ENCODE measurements at places on chromosomes 3 and 15.

DNA sequence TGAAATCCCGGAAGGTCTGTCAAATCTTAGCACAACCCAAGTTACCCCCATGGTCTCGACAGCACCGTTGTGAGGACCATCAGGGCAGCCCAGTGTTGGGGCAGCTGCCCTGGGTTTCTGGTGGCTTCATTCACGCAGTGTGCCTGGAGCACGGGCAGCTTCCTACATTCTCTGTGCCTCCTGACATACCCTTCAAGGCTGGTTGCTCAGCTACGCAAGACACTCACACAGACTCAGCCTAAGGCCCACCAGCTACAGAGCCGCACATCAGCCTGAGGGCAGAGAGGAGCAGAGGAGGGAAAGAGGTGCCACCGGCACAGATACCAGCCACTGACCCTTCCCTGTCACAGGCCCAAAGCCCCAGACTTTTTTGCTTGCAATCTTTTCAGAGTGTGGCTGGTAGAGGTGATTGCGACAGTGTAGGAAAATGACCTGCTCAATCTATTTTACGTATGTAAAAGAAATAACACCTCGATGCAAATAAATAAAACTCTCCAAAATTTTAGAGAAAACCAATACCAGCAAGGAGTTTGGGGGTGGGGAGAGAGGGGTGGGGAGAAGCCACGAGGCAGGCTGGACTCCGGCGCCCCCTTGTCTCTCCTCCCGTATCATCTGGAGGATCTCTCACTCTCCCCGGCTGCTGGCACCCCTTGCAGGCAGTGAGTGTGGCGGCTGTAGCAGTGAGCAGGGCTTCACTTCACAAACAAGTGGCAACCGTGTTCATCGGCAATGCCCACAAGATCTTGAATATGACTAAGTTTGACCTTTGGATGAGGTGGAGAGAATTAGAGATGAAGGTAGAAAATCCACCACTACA lies 12.7 kb downstream of the CSPG5 start:
- DNase-seq: no peak

- no peak for DNase-seq
Measured at GRCh38 chr3:70179111-70179510, 133.3 kb downstream of the MDFIC2 start.

DNA sequence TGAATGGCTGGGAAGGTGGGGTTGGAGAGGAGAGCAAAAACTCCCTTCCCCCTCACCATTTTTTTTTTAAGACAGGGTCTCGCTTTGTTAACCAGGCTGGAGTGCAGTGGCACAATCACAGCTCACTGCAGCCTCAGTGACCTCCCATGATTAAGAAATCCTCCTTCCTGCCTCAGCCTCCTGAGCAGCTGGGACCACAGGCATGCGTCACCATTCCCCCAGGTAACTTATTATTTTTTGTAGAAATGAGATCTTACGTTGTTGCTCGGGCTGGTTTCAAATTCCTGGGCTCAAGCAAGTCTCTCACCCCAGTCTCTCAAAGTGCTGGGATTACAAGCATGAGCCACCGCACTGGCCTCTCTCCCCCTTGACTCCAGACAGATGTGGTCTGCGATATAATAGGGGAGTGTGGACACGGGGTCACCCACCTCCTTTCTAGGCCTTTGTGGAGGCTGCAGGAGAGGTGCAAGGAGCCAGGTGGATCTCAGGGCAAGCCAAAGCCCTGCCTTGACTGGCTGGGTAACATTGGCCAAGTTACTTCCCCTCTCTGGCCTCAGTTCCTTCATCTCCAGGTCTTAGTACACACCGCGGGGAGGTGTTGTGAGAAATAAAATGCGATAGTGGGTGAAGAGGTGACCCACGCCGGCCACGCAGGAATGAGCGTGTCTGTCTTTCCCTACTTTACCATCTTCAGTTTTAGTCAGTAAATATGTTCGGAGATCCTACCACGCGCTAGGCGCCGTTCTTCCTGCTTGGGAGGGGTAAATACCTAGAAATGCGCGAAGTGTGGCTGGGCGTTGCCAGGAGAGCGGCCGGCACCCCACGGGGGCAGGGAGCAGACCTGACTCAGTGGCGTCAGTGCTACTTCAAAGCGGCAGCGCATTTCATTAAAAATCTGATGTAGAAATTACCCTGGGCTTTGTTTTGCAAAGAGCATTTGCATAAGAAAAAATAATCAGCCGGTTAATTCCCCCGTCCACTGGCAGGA lies 20.2 kb upstream of the CORO2B start:
- no peak for DNase-seq

GRCh38 chr3:190498293-190498692 lies 15.6 kb upstream of the IL1RAP start:
- no peak for DNase-seq

- no peak for DNase-seq
Measured at GRCh38 chr15:87672309-87673288, 583.9 kb downstream of the NTRK3 start.

- no peak for DNase-seq
Measured at GRCh38 chr3:158731938-158732855, at the start of gene RARRES1. Gene RARRES1, minus strand, starts transcription at chr3:158732457. Its CDS starts 42 bp downstream, at chr3:158732415.

- no peak for DNase-seq
Measured at GRCh38 chr3:66490214-66490613, 10.6 kb downstream of the LRIG1 start.

DNA sequence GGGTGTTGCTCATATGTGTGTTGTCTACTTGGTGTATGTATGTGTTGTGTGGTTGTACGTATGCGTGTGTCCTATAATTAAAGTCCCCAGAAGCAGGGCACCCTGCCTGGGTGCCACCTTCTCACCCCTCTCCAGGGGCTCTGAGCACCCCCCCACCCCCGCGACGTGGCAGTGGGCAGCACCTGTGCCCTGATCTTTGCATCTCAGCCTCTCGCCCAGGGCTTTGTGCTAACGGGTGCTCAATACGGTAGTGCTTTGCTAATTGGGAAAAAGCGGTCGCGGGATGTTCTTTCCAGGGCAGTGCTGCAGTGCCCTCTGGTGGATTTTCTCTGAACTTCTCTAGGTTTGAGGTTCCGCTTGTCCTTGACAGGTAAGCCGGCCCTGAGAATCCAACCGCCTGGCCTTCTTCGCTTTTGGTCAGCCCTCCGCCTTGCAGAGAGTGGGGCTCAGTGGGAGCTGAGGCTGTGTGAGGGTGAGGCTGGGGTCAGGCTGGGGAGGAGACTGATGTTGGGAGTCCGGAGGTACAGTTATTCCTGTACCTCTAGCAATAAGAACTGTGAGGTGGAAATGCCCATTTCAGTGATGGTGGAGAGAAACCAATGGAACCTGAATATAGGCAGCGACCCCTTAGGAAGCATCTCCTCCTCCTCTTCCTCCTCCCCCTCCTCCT lies 17.6 kb upstream of the EPHB3 start:
- peak; percentile 53 for DNase-seq

- no peak for DNase-seq
Measured at GRCh38 chr3:13292375-13292774, 127.7 kb downstream of the NUP210 start.

DNA sequence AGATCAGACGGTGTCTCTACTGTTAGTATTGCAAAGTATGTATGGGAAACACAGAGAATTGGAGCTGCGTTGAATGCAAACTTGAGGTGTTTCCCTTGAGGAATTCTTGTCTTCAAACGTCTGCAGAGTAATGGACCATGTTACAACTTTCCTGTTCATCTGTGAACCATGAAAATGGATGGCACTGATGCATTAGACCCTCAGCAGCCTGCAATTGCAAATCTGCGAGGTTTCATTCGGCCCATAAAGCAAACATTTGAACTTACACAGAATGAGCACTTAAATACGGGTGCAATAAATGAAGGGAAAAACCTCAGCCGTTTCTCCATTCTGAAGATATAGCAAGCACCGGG lies 49.7 kb downstream of the LRRN1 start:
- DNase-seq: no peak

DNA sequence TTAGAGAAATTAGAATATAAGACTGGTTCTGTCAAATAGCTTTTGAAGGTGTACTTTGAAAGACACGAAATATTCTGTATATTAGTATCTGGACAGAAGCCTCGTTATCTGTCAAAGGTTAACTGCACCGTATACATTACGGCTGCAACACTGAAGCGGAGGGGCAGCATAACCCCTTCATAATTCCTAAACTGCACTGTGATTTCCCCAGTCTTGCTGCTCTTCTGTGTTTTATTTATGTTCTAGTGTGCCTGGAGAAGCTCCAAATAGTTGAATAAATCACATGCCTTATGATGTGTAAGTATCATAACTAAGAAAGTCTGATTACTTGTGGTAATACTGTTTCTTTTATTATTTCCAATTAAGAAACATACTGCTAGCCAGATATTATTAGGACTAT lies 285.7 kb upstream of the ROBO2 start:
- DNase-seq: no peak

GRCh38 chr3:9915254-9916141 lies 1.4 kb upstream of the IL17RC start:
- DNase-seq: no peak

DNA sequence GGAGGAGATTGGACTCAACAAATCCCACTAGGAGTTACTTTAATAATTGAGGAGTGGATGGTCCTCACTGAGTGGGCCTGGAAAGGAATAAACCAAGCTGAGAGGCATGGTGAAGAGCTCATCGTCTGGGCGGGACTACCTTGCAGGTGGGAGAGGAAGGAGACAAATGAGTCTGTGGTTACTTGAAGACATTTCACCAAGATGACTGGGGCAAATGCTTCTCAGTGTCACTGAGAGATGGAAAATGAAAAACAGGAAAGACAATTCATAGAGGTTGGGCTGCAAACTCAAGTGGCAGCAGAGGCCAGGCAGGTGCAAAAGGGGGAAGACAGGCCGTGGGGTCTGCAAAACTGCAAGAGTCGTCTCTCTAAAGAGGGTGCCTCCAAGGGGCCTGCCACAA lies 1.5 kb upstream of the ARHGAP31 start:
- no peak for DNase-seq

DNA sequence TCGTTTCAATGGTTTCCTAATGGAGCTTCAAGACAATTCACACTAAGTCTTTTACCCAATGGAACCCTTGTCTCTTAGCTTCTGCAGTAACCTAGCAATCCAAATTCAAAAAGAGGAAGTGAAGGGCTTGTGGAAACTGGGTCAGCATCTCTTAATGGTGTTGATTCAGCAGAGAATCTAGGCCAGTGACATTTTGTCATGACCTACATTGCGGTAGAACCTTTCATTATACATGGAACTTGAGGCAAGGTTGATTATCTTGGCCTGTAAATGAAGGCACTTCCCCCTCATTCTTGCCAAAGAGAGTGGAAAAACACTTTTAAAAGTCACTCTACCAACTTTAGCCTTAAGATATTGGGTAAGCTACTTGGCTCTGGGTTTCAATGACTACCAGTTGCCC lies 42.8 kb downstream of the C2CD4B start:
- no peak for DNase-seq

- DNase-seq: no peak
Measured at GRCh38 chr15:63012444-63012843, 30.1 kb upstream of the TPM1 start.

GRCh38 chr3:110181226-110181625 lies 843.9 kb upstream of the DPPA4 start:
- DNase-seq: no peak

DNA sequence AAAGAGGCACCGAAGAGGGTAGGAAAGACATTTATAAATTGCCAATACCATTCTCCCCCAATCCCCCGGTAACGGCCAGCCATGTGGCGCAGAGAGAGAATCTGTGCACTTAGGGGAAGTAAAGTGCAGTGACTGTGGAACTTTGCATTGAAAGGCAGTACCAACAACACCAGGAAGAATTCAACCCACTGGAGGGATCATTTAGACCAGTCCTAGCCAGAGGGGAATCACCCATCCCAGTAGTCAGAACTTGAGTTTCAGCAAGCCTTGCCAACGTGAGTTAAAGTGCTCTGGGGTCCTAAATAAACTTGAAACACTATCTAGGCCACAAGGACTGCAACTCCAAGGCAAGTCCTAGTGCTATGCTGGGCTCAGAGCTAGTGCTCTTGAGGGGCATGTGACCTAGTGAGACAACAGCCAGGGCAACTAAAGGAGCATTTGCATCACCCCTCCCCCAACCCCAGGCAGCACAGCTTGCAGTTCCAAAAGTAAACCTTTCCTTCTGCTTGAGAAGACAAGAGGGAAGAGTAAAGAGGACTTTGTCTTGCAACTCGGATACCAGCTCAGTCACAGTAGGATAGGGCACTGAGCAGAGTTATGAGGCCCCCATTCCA lies 15.0 kb downstream of the CEP70 start:
- no peak for DNase-seq

DNA sequence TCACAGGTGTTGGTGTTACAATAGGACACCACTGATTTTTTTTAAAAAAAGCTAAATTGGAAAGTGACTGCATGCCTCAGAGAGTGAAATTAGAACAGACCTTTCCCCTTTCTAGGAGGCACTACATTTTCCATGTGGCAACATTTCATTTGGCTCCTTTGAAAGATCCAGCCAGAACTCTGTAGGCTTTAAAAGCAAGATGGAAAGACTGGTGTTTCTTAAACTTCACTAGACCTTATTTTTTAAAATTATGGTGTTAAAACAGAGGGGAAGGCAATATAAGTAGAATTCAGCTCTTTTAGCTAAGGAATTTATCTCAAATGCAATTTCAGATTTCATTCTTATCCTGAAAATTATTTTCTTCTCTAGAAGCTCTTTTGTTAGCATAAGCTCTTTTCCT lies 317.6 kb upstream of the TGFBR2 start:
- no peak for DNase-seq

DNA sequence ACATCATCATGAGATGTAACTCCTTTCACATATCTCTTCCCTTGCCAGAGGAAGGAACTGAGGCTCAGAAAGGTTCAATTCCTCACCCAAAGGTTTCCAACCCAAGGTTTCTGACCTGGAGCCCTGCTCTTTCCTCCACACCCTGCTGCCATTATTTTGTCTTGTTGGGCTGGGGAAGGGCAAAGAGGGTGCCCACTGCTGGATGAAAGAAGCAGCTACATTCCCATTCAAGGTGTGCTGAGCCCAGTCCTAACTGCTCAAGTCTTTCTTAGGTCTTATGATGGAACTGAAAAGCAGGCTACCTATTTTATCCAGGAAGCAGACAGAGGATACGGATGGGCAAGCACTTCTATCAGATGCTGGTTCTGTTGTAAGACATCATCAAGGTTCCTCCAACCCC lies 258.0 kb upstream of the CTDSPL start:
- DNase-seq: no peak

GRCh38 chr15:33912326-33912725 lies 56.0 kb upstream of the CHRM5 start:
- DNase-seq: no peak

- no peak for DNase-seq
Measured at GRCh38 chr15:29411299-29411698, 141.7 kb upstream of the NSMCE3 start.

Data from activated effector memory CD4-positive, alpha-beta T cell treated with Interleukin-2 at 50 U/mL for 16 hours (primary cell).